T1000 (cell line): ENCODE measurements at places on chromosomes 3 and 15.

GRCh38 chr3:156811089-156811862 lies 14.9 kb upstream of the LEKR1 start:
- no peak for DNase-seq

DNA sequence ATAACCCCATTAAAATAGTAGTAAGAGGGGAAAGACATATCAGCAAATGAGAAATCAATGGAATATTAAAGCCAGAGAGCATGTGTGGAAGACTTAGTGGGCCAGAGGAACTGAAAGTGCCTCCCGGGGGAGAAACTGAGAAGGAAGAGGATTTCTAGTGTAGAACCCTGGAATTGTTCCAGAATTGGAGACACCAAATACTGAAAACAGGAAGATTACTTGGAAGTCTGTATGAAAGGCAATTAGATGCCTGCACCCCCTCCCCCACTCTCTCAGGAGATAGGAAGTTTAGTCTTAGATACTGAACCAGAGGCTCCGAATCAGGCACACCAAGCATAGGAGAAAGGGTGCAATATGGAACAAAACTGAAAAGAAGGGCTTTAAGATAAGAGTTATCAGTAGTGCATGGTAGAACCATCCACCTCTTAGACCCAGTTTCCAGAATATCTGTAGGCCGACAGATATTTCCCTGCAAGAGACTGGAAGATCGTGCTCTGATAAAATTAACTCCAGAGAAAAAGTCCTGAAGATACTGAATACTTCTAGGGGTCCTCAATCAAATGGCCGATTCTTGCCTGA lies 32.4 kb downstream of the KLHL18 start:
- DNase-seq: no peak

- no peak for DNase-seq
These were observed 4.3 kb downstream of the PRKCI start for GRCh38 chr3:170226426-170226960.

DNA sequence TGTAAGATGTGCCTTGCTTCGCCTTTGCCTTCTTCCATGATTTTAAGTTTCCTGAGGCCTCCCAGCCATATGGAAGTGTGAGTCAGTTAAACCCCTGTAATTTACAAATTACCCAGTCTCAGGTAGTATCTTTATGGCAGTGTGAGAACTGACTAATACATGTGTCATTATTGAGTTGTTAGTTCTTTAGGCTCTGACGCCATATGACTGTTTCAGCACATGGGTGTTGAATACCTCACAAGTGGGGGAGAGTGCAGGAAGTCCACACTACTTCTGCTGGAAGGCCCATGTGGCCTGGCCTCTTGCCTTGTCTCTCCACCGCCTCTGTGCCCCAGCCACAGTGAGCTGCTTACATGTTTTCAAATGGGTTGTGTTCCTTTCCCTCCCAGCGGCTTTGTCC lies 28.5 kb downstream of the MFSD1 start:
- no peak for DNase-seq

GRCh38 chr3:193620650-193621049 lies 27.6 kb downstream of the OPA1 start:
- DNase-seq: no peak

DNA sequence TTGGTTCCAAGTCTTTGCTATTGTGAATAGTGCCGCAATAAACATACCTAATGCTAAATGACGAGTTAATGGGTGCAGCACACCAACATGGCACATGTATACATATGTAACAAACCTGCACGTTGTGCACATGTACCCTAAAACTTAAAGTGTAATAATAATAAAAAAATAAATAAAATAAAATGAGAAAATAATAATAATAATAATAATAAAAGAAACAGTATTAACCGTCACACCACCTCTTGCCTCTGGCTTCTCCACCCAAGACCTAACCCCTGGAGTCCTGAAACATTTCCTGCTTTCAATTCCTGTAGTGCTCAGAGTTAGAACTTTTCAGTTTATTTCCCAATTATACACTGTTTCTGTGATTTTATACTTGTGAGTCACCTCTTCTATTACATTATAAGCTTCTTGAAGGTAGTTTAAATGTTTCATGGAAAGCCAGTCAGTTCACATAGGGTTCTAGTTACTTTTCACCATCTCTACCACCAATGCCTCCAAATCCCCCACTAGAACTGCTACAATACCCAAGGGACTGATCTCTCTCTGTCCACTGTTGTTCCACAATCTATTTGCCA lies 18.4 kb upstream of the GHSR start:
- DNase-seq: no peak

DNA sequence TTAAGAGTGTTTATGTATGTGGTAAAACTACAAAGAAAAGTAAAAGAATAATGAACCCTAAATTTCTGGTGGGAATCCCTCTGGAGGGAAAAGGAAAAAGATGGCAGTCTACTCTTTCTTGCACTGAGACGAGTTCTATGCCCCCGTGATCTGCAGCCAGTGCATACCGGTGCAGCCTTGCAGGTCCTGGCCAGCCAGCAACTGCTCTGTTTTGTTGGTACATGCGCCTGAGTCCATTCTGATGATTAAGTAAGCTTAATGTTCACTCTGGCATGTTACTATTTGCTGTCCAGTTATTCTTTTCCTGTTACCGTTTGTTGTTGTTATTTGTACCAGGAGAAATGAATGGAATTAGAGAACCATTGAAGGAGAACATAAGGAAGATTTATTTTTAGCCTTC lies 95.1 kb upstream of the TMC3 start:
- DNase-seq: no peak

DNA sequence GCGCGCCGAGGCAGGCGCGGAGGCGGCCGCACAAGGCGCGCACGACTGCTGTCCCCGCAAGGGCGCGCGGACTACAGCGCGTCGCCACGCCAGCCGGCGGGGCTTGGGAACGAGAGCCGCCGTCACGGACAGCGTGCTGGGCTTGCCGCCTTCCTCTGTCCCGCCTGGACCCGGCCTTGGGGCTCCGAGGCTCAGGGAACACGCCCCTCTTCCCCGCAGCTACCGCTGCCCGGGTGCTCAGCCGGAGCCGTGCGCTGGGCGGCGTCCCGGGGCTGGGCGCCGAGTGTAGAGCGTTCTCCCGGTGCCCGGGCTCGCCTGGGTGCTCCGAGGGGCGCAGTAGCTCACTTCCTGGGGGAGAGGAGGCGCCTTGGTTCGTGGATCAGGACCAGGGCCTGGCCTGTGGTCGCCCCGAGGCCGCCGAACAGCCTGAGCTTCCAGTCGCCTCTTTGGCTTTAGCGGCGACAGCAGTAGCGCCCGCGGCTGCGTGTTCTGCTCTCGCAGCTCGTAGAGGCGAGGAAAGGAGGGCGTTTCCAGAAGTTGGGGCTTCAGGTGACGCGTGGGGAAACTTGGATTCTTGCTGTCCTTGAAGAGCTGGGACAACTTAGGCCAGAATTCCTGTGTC lies 226.7 kb upstream of the C2CD4B start:
- DNase-seq: peak; percentile 34

- no peak for DNase-seq
These were observed 3.8 kb upstream of the GABPB1 start for GRCh38 chr15:50358845-50359244.

GRCh38 chr3:128597900-128598299 lies 52.7 kb downstream of the RPN1 start:
- DNase-seq: no peak
